ENCODE measurements at places on chromosomes 4 and X. TPM values are rescaled to one million over a fixed set of nuclear protein-coding genes. Genes with fewer than 3 reads are reported as not detected.
A peak's percentile ranks its signal among the peaks of the same experiment; 100 is the strongest.

DNA sequence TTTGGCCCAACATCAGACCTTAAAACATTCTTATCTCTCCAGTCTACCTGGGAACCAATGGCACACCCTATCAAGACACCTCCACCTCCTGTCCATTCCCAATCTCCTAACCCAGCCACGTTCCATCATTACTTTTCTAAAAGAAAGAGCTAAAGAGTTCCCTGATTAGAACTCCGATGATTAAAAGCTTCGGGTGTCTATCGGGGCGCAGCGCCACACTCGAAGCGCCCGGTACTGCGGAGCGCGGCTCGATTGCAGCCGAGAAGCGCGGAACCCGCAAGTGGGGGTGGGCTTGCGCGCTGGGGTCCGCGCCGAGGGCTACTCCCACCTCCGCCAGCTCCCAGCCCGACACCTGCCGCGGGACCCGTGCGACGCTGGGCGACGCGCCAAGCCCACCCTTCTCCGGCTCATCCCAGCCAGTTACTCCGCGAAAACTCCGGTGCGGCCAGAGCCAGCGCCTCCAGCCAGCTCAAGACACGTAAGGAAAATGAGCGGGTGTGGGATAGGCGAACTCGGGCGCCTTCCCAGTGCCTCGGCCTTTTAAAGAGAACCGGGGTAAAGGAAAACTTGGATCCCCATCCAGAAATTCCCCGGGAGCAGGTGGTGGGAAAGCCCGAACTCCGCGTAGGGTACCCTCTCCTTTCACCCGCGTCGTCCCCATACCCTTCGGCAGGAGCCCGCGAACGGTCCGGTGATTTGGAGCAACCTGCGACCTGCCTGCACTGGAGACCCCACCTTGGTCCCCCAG is 593 bp downstream of the NPY1R start:
- peak overlapping the region; percentile 71 for H3K4me3 ChIP-seq
- no peak overlapping the region for H3K27ac ChIP-seq
- no peak for DNase-seq
- no peaks in the 10 kb centered on the region for H3K36me3 ChIP-seq
- peaks cover 4% of the 10 kb centered on the region for H3K4me1 ChIP-seq

Gene APLN
- 0.38 TPM for total RNA-seq

DNA sequence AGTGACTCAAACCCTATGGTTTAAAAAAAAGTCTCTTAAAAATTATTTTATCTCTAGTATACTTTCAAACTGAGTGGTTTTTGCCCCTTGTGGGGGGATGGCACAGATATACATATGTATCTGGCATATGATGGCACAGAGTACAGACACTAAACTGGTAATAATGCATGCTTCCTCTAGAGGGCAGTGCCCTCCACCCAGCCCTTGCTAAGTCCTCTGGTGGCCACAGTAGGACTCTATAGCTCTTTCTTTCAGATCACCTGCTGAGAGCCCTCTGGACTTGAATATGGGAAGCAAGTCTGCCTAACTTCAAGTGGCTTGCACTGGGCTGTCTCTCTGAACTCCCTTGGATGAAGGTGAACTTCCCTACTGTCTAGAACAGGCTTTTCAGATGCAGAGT is 66.3 kb downstream of the TSPAN7 start:
- H3K36me3 ChIP-seq = no peaks in the 10 kb centered on the region
- H3K27me3 ChIP-seq = no peaks in the 10 kb centered on the region
- no peaks in the 10 kb centered on the region for H3K4me1 ChIP-seq
- no peak overlapping the region for H3K27ac ChIP-seq
- no peak for DNase-seq
- no peak overlapping the region for H3K4me3 ChIP-seq

Gene F8A3
- total RNA-seq = 12.7 TPM

Gene CXCL6
- 0.57 TPM for total RNA-seq

Gene CFAP99
- 0.11 TPM for total RNA-seq

DNA sequence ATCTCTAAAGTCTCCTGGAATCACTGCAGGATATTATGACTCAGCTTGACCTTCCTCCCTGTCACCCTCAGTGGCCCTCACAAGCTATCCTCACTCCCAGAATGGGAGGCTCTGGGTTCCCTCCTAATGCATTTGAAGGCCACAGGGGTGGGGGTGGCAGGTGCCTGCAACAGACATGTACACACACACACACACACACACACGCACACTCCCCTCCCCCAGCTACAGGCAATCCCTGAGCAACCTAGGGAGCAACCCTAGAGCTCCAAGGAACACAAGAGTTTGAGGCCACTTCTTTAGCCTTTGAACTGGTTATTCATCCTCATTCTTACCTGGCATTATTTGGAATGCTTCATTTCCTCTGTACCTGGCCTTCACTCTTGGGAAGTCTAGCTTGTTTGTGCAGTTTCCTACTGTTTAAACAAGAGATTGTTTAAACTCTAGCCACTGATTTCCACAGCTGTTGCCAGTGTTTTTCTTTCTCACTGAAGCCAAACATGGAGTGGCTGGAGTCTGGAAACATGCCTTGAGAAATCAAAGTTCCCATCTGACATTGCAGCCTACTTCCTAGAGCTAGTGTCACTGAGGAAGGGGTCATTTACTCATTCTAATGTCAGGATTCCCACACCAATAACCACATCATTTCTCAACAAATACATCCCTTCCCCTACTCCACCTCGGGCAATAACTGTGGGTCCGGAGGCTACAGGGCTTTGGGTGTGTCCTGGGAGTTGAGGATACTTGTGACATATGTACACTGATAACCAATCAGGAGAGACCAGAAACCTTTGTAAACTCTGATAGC is 37.7 kb downstream of the MAOA start:
- H3K4me3 ChIP-seq = no peak overlapping the region
- DNase-seq = no peak
- no peaks in the 10 kb centered on the region for H3K27me3 ChIP-seq
- peaks cover 24% of the 10 kb centered on the region for H3K4me1 ChIP-seq
